ENCODE measurements at places on chromosomes 6 and 20. TPM values are rescaled to one million over a fixed set of nuclear protein-coding genes. Genes with fewer than 3 reads are reported as not detected.
A peak's percentile ranks its signal among the peaks of the same experiment; 100 is the strongest.

DNA sequence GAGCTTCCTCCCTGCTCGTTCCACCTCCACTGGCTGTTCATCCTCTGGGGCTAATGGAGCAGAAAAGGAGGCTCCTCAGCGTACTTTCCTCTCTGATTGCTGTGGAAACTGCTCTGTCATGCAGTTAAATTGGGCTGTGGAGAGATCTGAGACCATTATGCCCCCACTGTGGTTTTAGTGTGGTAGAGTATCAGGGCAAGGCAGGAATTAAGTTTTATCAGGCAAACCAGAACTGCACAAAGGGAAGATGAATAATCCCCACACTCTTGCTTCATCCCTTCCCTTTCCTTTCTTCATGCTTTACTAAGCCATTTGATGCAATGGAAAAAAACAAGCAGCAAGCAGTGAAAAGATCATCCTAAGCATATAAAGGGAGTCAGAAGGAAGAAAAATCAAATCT is 11.9 kb upstream of the ME1 start:
- peak; percentile 87 for DNase-seq

DNA sequence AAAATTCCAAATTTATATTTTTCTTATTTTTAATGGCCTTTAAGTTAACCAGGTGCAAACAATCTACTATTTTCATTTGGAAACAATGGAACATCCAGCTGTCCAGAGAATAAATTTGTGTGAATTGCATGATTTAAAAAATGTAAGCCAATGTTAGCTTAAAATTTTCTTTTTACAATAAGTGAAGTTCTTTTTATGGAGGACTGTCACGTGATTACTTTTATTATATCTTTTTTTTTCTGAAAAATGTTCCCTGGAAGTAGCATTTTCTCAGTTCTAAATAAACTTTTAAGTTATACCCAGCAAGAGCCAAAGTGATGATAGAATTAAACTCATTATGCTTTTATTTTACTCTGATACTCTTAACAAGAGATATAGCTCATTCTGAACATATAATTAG is 267.7 kb upstream of the SLC35B3 start:
- no peak for DNase-seq

DNA sequence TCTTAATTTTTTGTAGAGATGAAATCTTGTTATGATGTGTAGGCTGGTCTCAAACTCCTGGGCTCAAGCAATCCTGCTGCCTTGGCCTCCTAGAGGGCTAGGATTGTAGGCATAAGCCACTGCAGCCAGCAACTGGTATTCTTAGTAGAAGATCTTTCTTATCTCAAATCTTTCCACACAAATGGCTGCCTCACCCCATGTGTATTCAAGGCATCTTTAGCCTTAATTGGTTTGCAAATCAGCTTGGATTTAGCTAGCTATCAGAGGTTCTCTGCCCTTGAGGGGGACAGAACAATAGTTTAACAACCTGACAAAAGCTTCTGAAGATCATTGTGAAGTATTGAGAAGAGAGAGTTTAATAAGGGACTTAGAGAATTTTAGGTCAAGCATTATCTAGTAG is 17.9 kb upstream of the ABRACL start:
- no peak for DNase-seq

DNA sequence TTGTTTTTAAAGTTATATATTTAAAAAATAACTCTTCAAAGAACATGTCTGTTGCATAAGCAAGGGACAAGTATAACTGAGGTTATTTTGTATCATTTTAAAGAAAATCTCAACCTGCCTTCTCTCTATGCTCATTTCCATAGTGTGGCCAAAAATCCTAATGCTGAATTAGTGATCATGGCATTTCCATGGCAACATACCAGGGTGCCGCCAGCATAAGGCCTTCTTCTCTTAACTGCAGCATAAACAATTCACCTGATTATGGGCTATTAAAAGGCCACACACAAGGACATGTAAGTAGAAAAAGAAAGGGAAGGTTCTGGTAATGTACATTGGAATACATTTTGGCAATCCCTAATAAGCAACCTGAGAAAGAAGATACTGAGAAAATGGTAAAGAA is 95.1 kb upstream of the RNF217 start:
- DNase-seq, result no peak

- DNase-seq, result no peak
Observed at GRCh38 chr20:5881703-5882102, 68.6 kb downstream of the TRMT6 start.

GRCh38 chr20:3330046-3330741 is 77.3 kb downstream of the DNAAF9 start:
- peak; percentile 15 for DNase-seq

DNA sequence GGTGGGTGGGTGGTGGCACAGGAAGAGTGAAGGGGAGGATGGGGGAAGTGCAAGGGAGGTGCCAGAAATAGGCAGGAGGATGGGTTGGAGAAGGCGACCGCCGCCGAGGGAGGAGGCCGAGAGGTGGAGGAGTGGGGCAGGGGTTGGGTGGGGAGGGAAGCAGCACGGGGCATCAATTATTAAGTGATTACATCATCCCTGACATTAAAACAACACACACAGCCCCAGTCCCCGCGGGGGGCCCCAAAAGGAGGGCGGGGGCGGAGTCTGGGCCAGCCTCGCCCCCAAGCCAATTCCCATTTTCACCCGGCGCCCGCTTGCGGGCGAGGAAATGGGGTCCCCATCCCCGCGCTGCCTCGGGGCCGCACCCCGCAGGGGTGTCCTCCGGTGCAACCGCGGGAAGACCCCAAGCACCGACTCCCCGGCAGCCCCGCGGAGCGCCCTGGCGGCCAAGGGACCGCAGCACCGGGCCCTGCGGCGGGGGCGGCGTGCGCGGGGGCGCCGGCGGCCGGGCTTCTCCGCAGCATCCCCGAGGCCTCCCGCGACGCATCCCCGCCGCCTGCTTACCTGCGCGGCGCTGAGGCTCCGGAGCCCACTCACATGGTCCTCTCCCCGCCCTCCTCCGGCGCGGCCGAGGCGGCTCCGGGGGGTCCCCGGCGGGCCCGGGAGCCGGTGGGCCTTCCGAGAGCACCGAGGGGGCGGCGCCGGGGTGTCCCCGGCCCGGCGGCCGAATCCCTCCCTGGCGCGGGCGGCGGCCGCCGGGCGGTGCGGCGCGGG is 663 bp downstream of the FYN start:
- DNase-seq, result peak; percentile 44

GRCh38 chr20:50309280-50309763 is 118.7 kb downstream of the CEBPB start:
- no peak for DNase-seq

DNA sequence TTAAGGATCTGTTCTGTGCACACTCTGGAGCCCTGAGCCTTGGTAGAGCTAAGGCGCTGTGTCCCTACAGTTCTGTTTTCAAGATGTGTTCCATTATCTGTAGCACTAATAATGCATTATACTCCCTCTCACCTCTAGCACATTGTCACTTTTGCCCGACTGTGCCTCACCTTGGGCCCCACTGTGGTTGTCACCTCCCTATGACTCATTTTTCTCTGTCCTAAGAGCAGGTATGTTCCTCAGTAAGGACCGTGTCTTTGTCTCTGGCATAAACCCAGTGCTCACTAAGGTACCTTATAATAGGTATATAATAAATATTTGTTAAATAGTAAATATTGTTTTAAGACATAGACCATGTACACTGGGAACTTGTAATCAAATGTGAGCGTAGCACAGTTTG is 942.5 kb upstream of the CITED2 start:
- DNase-seq, result no peak

DNA sequence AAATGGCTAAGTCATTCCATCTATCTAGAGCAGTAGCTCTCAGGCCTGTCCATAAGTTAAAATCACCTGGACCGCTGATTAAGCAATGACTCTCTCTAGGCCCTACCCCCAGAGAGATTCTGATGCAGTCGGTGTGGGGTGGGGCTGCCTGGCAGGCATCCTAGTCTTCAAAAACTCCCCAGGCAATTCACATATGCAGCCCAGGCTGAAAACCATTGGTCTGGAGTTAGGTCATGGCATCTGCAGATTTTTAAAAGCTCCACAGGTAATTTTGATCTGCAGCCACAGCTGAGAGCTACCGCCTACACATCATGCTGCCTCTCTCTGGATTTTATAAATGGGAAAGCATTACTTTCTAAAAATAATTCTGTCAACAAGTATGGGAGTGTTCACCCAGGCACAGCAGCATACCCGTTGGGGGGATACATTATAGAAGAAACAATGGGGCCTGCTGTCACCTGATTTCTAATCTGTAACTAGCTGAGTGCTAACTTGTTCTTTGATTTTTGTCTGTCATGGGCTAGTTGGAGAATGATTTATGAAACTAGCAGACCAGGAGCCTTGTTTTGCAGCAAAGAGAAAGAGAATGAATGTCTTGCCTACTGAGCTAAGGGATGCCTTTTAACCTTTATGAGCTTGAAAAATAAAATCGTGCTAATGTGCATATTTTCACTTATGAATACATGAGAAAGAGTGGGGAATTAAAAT is 44.1 kb upstream of the ATXN1 start:
- peak; percentile 7 for DNase-seq

GRCh38 chr20:40568200-40568599 is 120.8 kb downstream of the MAFB start:
- no peak for DNase-seq

GRCh38 chr6:7153789-7154188 is 46.0 kb downstream of the RREB1 start:
- DNase-seq, result no peak

DNA sequence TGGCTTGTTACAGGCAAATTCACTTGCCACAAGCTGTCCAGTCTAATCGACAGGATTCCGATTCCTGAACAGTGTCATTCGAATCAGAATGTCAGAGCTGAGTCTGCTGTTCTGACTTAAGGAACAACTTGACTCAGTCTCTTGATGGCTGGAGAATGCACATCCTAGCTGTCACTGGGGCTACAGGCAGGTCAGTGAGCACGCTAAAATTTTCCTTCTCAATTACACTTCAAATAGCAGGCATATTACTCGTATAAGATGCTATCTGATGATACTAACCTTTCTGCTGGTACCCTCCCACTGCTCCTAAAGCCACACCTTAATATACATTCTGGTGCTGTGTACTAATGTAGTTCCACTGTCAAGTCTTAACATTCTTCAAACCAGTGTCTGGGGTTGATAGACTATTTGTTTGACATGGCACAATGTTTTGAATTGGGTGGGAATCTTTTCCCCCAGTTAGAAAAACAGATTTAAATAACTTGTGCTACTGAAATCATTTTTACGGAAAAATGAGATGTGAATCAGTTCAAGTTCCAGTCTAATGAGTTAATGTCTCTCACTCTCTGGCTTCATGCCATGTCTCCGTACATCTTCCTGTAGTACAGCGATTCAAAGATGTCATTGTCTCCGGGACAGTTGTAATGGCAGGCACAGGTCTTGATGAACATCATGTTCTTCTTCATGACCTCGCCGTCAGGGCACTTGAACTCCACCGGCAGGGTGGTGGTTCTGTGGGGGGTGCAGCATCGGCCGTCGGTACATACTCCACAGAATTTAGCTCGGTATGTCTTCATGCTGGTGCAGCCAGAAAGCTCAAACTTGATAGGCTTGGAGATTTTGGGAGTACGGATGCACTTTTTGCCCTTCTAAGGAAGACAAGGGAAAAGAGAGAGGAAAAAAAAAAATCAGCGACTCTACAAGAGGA is 2.2 kb downstream of the CCN2 start:
- DNase-seq, result peak; percentile 71

DNA sequence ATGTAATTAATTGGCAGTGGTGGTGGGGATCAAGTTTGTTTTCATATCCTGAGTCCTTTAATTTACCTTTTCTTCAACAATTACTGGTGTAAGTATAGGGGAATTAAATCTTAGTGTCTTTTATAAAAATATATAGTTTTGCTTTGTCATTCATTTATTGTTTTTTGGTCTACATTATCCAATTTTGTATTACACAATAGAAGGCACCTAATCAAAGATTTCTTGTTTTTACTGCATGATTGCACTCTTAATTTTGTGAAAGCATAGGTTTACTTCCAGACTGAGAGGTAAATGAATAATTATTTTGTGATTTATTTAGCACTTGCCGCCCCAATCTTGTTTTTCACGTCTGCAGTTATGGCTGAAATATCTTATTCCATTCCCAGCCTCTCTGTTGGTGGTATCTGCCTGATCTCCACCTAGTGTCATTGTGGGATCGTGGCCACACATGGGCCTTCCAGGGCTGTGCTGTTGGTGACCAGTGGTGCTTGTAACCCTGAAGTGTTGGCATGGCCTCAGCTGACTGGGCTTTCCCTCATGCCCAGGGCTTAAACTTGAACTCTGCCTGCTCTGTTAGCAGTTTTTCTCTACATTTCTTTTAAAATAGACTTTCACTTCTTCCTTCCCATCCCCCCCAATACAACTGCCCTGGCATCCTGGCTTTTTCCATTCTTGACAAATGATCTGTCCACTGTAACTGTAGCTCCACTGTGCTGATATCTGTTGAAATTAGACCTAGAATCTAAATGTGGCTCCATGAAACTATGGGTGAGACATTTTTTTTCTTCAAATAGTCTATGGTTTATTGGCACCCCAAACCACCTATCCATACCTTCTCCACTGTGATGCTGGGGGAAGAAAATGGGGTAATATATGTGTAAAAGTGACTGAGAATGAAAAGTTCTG is 24.8 kb downstream of the E2F3 start:
- DNase-seq, result no peak

- DNase-seq, result peak; percentile 45
Observed at GRCh38 chr6:106133040-106133439, 46.9 kb downstream of the PRDM1 start.

GRCh38 chr20:17935761-17936160 is 32.8 kb downstream of the SNX5 start:
- DNase-seq, result no peak

DNA sequence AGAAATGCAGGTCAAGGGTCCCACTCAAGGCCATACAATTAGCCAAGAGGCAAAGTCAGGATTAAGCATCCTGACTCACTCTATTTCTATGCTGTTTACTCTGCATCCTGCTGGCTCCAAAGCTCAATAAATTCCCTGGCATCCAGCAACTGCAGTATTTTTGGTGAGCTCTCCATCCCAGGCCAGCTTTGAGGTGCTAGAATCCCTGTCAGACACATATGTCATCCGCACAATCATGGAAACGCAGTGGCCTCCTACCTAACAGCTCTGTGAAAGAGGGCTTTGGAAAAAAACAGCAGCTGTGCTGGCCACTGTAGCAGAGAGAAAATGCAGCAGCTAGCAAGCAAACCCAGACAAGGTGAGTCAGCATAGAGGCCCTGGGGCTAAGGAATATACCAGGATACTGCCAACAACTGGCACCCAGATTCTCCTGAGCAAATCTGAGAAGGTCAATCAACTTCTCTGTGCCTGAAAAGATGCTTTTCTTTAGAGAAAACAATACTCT is 58.4 kb downstream of the ANKEF1 start:
- DNase-seq, result peak; percentile 99

Gene LHFPL5
- not detected for total RNA-seq

Gene MICA
- 42.3 TPM for total RNA-seq

Gene LY6G6F
- total RNA-seq, result not detected

Gene PRDM1
- 4.7 TPM for total RNA-seq

Gene FRK
- 1.8 TPM for total RNA-seq

Gene ZNF133
- 29.7 TPM for total RNA-seq

Gene CST7
- 77.4 TPM for total RNA-seq

Gene THBD
- 18.0 TPM for total RNA-seq

Gene NMBR
- not detected for total RNA-seq

Gene TNFAIP3
- total RNA-seq, result 5.4 TPM
